ENCODE measurements at places on chromosomes 13 and 19. TPM values are rescaled to one million over a fixed set of nuclear protein-coding genes. Genes with fewer than 3 reads are reported as not detected.

EDNRB gene
- 112 TPM for total RNA-seq

GRIK5 gene
- total RNA-seq: 0.05 TPM

C3 gene
- total RNA-seq: 5.4 TPM

SIGLEC9 gene
- 0.19 TPM for total RNA-seq

FAM216B gene
- total RNA-seq: not detected

AMH gene
- total RNA-seq: 1.5 TPM

PCP2 gene
- total RNA-seq: not detected

CBARP gene
- total RNA-seq: 2.7 TPM

KLF16 gene
- total RNA-seq: 9.5 TPM

KLK3 gene
- total RNA-seq: not detected

TLE6 gene
- total RNA-seq: 2.7 TPM

LRRC63 gene
- 0.09 TPM for total RNA-seq

CEACAM21 gene
- total RNA-seq: 3.2 TPM

TMPRSS9 gene
- under 0.01 TPM for total RNA-seq

INAFM1 gene
- total RNA-seq: 1.1 TPM

RYR1 gene
- 0.14 TPM for total RNA-seq

ZNF665 gene
- total RNA-seq: 2.6 TPM

ZNF177 gene
- total RNA-seq: 3.1 TPM

LAIR2 gene
- not detected for total RNA-seq

DPY19L3 gene
- 44.6 TPM for total RNA-seq

DOHH gene
- 13.1 TPM for total RNA-seq

CD37 gene
- not detected for total RNA-seq

MISP gene
- 0.05 TPM for total RNA-seq

ZNF610 gene
- 3.7 TPM for total RNA-seq

OVOL3 gene
- not detected for total RNA-seq

All from dermis blood vessel endothelial cell (primary cell).